ENCODE measurements at places on chromosomes 16 and 17.

DNA sequence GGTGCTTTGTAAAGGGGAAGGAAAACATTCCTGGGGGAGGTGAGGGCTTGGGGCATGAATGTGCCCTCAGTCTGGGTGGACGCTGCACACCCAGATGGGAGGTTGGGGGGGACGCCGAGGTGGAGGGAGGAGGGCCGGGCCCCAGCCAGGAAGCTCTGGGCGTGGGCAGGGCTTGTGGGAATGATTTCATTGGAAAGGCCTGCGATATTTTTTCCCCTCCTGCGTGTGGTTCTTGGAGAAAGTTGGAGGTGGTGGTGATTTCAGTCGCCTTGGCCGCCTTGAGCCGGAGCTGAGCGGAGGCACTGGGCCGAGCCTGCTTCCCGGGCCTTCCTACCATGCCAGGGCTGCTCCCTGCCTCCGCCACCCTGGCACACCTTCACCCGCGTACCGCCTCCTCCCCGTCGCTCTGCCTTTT lies 26.4 kb upstream of the CLEC18A start:
- H3K4me1 ChIP-seq: no peaks in the 10 kb centered on the region
- H3K4me3 ChIP-seq: peak overlapping the region; percentile 15
- H3K27me3 ChIP-seq: no peaks in the 10 kb centered on the region
- peak overlapping the region; percentile 75 for H3K27ac ChIP-seq
- H3K36me3 ChIP-seq: peaks cover 55% of the 10 kb centered on the region

GRCh38 chr16:46918905-46919792 lies 35.0 kb downstream of the GPT2 start:
- H3K4me1 ChIP-seq: peaks cover 11% of the 10 kb centered on the region
- no peak overlapping the region for H3K4me3 ChIP-seq
- no peak for DNase-seq
- no peaks in the 10 kb centered on the region for H3K27me3 ChIP-seq
- H3K27ac ChIP-seq: no peak overlapping the region

GRCh38 chr16:31502981-31503380 lies 5.2 kb downstream of the RUSF1 start:
- no peak overlapping the region for H3K4me3 ChIP-seq
- DNase-seq: no peak
- H3K36me3 ChIP-seq: peaks cover 54% of the 10 kb centered on the region
- no peaks in the 10 kb centered on the region for H3K27me3 ChIP-seq
- no peak overlapping the region for H3K27ac ChIP-seq

DNA sequence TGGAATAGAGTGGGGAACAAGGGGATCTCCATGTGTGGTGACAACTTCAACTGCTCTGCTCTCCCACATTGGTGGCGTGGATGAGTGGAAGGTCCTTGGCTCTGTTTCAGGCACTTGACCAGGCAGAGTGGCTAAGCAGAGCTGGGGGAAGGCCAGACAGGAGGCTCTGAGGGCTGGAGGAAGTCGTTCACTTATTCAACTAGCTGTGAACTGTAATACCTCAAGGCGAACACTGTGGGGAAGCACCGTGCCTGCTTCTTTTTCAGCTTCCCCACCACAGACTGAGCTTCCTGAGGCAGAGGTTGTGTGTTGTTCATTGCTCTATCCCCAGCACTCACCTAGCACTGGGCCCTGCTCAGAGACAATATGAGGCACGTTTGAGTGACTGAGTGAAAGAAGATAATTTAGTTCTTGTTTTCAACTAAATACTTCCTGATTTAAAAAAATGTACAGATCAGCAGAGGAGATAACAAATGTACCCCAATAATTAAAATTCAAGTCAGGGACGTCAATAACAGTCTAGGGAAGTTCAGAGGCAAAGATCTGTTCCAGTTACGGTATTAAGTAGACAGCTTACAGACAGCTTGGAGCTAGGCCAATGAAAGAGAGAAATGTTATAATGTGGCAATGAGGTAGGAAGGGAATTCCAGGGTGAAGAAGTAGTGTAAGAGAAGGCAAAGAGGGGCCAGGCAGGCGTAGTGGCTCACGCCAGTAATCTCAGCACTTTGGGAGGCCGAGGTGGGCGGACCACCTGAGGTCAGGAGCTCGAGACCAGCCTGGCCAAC lies 34.7 kb downstream of the MYO18A start:
- no peak overlapping the region for H3K4me3 ChIP-seq
- peak overlapping the region; percentile 37 for H3K27ac ChIP-seq
- DNase-seq: no peak
- no peaks in the 10 kb centered on the region for H3K27me3 ChIP-seq
- H3K4me1 ChIP-seq: peaks cover 44% of the 10 kb centered on the region

DNA sequence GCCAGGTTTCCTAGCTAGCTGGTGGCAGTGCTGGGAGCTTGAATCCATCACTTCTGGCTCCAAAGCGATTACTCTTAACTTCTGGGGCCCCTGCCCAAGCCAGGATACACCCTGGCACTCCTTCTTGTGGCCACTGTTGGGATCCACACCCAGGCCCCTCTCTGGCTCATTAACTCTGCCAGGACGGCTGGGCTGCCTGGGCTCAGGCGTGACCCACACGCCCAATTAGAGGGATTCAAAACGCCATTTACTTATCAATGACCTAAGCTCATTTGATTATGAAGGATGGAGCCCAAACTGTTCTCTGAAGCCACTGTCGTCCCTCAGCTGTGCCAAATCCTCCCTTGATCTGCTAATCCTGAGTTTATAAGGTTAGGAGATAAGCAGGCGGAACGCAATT lies 79.7 kb upstream of the BRD7 start:
- H3K27ac ChIP-seq: no peak overlapping the region

DNA sequence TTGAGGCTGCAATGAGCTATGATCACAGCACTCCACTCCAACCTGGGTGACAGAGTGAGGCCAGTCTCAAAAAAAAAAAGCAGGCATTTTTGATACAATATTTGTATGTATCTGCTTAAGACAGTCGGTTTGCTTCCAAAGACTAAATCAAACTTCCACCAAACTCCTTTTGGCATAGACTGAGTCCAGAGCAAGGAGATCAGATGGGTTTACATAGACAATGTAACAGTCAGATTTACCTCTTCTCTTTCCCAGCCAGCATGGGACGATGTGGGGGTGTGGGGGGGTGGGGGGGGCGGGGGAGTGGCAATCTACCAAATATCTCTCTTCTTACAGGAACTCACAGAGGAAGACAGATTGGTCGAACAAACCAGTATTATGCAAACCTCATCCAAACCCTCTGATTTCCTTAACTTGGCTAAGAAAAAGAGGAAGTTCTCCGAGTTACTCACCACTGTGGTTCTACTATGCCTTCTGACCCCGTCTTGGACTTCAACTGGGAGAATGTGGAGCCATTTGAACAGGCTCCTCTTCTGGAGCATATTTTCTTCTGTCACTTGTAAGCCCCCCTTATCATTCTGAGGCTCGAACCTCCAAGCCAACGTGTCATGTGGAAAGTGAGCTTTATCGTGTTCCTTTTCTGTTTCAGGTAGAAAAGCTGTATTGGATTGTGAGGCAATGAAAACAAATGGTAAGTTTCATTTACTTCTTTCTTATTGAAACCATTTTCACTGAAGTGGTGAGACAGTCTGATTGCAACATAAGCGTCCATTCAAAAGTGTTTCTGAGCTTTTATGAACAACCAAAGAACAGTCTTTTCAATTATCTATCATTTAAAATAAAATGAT lies at the start of gene MILR1:
TSS of gene MILR1 (plus strand) at position 451 of the 848 bp plus-strand sequence. CDS start at position 505, 54 bp downstream.
- no peaks in the 10 kb centered on the region for H3K27me3 ChIP-seq
- H3K36me3 ChIP-seq: no peaks in the 10 kb centered on the region
- no peak for DNase-seq
- peak within 1 kb of the TSS; percentile 45 for H3K27ac ChIP-seq
- peak within 1 kb of the TSS; percentile 48 for H3K4me3 ChIP-seq
- H3K4me1 ChIP-seq: peaks cover 14% of the 10 kb centered on the region

DNA sequence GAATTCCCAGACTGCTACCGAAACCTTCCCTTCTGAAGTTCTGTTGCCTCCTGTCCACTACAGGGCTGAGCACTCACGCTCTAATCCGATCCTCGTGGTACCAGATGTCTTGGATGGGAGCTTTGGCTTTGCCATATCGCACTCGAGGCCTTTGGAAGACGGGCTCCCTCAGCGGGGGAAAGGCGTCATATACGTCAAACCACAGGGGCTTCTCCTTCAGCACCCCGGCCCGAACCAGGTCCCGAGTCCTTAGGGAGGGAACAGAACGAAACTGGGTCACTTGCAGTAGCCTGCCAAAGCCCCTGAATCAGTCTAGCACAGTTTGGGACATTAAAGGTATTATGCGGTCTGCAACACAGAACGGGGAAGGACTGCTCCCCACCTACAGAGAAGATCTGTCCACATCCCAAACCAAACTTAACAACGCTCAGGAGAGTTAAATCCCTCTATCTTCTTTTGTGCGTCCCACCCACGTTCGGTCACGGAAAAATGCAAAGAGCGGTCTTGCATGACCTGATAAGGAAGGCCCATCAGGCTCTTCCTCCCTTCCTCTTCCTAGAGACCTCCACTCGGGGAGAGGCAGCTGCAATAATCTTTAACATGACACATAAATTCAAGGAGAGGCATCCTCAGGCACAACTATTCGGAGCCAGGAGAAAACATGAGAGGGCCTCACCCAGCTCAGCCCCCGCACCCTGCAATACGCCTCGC lies 526 bp downstream of the MRPS23 start:
- DNase-seq: no peak
- H3K27me3 ChIP-seq: no peaks in the 10 kb centered on the region
- peak overlapping the region; percentile 83 for H3K27ac ChIP-seq
- peaks cover 7% of the 10 kb centered on the region for H3K36me3 ChIP-seq
- peak overlapping the region; percentile 89 for H3K4me3 ChIP-seq

DNA sequence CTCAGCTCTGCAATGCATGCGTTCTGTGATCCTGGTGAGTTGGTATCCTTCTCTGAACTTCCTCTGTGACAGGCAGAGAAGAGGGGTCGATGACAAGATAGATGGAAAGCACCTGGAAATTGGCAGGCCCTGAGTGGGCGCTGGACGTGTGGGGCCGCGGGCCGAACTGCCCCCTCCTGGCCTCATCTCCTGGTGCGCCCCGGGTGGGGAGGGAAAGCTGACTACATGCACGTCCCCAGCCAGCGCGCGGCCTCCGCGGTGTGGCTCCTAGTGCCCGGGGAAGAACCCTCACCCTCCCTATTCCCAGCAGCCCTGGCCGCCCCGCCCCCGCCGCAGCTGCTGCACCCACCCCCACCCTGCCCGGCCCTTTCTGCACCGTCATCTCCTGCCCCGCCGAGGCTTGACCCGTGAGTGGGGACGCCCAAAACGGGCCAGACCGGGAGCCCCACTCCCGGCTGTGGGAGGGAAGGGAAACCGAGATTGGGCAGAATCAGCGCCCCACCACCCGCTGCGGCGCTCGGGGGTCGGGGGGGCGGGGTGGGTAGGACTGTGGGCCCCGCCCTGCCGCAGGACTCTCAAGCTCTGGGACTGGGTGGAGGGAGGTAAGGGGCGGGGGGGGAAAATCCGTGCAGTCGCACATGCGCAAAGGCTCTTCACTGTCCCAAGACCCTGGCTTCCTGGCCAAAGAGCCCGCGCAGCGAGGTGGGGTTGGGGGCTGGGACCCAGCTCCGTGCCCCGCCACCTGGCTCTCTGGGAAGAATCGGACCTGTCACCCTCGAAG lies at the start of gene NOL3:
TSS of gene NOL3 (plus strand) at position 371 of the 781 bp plus-strand sequence.
- H3K4me3 ChIP-seq: peak within 1 kb of the TSS; percentile 57
- H3K27ac ChIP-seq: peak within 1 kb of the TSS; percentile 97
- DNase-seq: peak; percentile 36
- H3K4me1 ChIP-seq: peaks cover 44% of the 10 kb centered on the region

GRCh38 chr16:66041907-66042306 lies 324.6 kb upstream of the CDH5 start:
- H3K36me3 ChIP-seq: no peaks in the 10 kb centered on the region
- H3K27ac ChIP-seq: no peak overlapping the region
- no peak for DNase-seq
- H3K4me1 ChIP-seq: no peaks in the 10 kb centered on the region

DNA sequence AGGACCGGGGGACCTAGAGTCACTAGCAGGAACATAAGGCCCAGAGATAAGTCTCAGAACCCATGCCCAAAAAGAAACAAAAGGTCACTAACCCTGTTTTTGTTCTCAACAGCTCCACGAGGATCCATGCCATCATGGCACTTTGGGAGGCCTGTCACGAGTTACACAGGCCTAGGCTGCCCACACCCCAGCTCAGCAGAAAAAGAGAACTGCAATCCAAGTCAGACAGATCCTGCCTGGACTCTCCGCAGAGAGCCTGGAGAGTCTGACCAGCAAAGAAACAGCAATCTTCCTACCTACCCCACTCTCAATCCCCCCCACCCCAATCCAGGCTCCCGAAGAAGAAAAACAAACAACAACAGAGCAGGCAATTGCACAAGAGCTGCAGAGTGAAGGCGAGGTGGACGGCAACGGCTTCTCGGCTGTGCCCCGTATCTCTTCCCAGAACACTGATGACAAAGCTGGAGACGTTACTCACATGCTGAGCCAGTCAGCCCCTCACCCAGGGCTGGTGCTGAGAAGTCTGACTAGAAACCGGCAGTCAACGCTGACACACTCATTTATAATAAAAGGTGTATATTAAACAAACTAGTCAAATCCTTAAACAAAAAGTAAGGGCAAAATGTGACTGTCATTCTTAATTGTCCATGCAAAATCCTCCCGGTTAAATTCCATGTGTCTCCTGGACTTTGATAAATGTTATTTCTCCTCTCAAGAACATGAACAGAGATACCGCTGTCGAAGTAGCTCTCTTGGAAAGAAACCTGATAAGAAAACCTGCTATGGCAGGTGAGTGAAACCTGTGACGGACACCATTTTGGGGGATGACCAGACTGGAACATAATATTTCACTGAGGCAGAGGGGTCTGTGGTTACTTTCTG lies 89.3 kb downstream of the SMG6 start:
- peak overlapping the region; percentile 77 for H3K27ac ChIP-seq
- H3K27me3 ChIP-seq: no peaks in the 10 kb centered on the region
- peaks cover 15% of the 10 kb centered on the region for H3K36me3 ChIP-seq
- peaks cover 35% of the 10 kb centered on the region for H3K4me1 ChIP-seq

- H3K4me1 ChIP-seq: no peaks in the 10 kb centered on the region
- H3K4me3 ChIP-seq: no peak overlapping the region
- no peaks in the 10 kb centered on the region for H3K27me3 ChIP-seq
- DNase-seq: no peak
- no peak overlapping the region for H3K27ac ChIP-seq
These were observed 161.0 kb upstream of the NLRP1 start for GRCh38 chr17:5745111-5745813.

- no peaks in the 10 kb centered on the region for H3K4me1 ChIP-seq
- no peak for DNase-seq
- no peak overlapping the region for H3K4me3 ChIP-seq
- H3K27me3 ChIP-seq: no peaks in the 10 kb centered on the region
- H3K27ac ChIP-seq: no peak overlapping the region
These were observed 80.9 kb downstream of the PRKCA start for GRCh38 chr17:66383333-66383732.

- H3K27ac ChIP-seq: peak overlapping the region; percentile 16
- H3K36me3 ChIP-seq: no peaks in the 10 kb centered on the region
- H3K4me3 ChIP-seq: no peak overlapping the region
These were observed 46.1 kb upstream of the ANKFY1 start for GRCh38 chr17:4309897-4310296.

- no peak overlapping the region for H3K27ac ChIP-seq
- H3K36me3 ChIP-seq: peaks cover 22% of the 10 kb centered on the region
- no peaks in the 10 kb centered on the region for H3K27me3 ChIP-seq
- no peak overlapping the region for H3K4me3 ChIP-seq
- H3K4me1 ChIP-seq: no peaks in the 10 kb centered on the region
These were observed 7.8 kb upstream of the MC1R start for GRCh38 chr16:89910717-89911354.

GRCh38 chr17:55456307-55457240 lies 34.9 kb upstream of the MMD start:
- H3K4me1 ChIP-seq: peaks cover 33% of the 10 kb centered on the region
- H3K36me3 ChIP-seq: no peaks in the 10 kb centered on the region
- DNase-seq: no peak
- no peak overlapping the region for H3K27ac ChIP-seq
- H3K27me3 ChIP-seq: no peaks in the 10 kb centered on the region

- H3K36me3 ChIP-seq: no peaks in the 10 kb centered on the region
- no peak overlapping the region for H3K27ac ChIP-seq
- no peak for DNase-seq
These were observed 39.3 kb downstream of the IL21R start for GRCh38 chr16:27441276-27441675.

Measured in esophagus squamous epithelium (tissue), 5 donors.